ENCODE measurements at places on chromosomes 11 and 22.

DNA sequence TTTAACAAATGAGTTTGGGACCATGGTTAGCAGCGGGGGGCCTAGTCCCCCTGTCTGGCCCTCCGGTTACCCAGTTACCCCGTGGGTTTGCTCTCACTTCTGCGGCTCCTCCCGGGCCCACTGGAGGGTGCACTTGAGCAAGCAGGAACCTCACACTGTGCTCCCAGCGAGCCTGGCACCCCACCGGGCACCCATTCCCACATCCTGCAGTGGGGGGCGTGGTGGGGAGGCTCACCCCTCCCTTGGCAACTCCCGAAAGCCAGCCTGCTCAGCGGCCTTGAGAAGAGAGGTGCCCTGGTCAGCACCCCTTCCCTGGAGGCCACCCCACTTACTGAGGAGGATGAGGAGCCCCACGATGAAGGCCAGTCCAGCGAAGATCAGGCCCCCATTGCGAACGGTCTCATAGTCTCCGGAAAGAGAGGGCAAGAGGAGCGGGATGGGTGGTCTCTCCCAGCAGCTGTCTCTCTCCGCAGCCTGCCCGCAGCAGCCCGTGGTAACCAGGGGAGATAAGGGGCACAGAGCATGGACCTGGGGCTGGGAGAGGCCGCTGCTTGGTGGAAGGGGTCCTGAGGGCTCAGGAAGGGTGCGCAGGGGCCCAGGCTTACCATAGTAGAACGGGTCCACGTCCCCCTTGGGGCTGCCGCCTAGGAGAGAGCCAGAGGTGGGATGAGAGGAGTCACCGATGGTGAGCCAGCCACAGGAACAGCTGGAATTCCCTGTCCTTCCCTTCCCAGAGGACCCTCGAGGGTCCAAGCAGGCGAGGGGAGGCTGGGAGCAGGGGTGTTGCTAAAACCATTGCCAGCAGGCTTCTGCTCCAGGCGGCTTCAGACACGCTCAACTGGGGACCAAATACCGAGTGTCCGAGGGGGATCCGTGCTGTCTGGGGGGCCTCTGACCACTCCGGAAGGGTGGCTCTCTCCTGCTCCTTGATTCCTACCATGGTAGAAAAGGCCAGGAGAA is 2.2 kb downstream of the FXYD2 start:
- DNase-seq: no peak

DNA sequence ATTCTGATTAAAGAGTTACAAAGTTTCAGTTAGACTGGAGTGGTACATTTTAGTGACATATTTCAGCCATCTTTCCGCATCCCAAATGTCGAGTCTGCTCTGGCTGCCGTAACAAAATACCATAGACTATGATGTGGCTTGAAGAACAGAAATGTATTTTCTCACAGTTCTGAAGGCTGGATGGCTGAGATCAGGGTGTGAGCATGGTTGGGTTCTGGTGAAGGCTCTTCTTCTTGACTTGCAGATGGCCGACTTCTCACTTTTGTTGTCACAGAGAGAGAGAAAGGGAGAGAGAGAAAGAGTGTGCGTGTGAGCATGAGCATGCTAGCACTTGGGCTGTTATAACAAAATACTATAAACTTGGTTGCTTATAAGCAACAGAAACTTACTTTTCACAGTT is 335.4 kb upstream of the RAG2 start:
- no peak for DNase-seq

DNA sequence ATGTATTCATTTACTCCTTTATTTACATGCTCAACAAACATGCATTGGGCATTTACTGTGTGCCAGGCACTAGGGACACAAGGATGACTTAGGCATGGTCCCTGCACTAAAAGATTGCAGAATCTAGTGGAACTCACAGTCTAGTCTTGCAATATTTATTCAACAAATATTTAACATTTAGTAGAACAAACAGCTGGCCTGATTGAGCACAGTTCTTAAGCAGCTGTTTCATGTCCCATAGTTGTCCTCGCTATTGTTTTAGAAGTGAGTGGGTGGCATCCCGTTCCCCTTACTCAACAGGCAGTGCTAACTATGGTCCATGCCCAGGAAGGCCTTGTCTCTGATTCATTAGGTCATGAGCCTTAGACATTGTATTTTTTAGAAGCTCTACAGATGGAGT is 459.9 kb upstream of the CADM1 start:
- no peak for DNase-seq

GRCh38 chr11:77206264-77207018 is 78.4 kb downstream of the MYO7A start:
- DNase-seq: no peak

DNA sequence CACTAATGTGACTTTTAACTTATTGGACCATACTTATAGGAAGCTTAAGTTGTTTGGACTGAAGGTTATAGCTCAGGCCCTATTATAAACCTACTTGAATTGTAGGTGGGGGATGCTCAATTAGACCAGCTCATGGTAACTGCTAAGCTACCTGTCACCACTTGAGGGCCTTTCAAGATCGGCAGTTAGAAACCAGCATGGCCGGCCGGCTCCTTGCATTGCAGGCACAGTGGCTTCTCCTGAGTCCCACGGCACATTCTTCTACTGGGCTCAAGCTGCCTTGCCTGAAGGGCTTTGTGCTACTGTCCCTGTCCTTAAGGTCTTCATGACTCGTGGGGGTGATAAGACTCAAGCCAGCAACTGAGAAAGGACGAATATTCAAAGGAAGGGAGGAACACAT is 70.8 kb downstream of the TBC1D22A start:
- DNase-seq: no peak

DNA sequence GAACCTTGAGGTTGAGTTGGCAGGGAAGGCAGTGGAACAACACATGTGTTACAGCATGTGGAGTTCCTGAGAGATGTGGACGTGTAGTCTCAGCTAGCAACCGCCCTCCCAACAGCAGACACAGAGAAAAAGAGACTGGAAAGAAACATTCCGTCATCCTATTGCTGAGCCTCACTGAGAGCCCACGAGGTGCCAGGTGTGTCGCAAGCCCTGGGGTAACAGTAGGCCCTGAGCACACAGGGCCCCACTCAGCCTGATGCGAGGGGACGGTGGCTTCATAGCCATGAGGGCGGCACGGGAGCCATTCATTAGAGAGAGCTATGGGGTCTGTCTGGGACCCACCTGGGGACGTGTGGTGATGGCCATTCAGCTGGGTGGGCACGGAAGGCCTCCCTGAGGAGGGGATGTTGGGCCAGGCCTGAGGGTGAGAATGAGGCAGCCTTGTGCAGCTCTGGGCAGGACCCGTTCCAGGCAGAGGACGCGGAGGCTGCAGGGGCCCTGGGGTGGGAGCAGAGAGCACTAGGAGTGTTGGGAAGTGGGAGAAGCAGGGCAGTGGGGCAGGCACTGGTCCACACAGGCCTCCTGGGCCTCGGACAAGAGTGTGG is 26.2 kb downstream of the MPPED1 start:
- DNase-seq: no peak

DNA sequence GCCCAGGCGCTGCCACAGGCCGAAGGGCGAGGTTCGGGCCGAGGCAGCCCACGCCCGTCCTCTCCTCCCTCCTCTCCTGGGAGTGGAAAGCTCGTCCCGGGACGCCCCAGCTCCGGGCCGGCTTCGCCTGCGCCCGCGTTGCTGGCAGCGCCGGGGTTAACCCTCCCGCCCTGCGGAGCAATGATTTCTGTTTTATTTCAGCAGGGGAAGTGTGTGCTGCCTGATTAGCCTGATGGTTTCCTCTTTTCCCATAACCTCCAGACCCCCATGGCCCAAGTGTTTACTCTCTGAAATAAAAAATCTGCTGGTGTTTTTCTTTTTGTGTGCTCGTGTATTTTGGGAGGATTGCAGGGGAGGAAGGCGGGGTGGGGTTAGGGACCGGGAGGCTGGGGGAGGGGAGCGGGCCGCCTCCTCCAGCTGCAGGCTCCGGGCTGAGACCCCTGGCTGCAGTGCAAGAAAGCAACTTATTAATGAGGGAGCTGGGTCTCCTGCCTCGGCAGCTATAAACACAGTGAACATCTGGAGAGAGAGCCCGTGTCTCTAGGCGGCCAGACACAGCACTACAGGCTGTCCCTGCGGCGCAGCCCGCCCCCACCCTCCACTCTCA is 38.6 kb downstream of the ETS1 start:
- peak; percentile 61 for DNase-seq

DNA sequence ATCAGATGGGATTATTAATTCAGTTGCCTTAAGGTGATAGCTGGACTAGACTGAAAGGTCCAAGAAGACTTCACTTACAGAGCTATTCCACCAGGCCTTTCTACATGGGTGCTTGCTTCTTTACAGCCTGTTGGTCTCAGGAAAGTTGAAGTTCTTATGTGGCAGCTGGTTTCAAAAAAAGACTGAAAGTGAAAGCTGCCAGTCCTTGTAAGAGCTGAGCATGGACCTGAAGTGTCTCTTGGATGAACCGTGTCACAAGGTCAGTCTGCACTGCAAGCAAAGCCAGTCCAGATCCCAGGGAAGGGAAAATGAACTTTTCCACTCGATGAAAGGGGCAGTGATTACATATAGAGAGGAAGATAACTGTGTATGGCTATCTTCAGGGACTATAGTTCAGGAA is 201.5 kb upstream of the LUZP2 start:
- no peak for DNase-seq

GRCh38 chr22:31615940-31616314 is 46.1 kb downstream of the PISD start:
- peak; percentile 57 for DNase-seq

DNA sequence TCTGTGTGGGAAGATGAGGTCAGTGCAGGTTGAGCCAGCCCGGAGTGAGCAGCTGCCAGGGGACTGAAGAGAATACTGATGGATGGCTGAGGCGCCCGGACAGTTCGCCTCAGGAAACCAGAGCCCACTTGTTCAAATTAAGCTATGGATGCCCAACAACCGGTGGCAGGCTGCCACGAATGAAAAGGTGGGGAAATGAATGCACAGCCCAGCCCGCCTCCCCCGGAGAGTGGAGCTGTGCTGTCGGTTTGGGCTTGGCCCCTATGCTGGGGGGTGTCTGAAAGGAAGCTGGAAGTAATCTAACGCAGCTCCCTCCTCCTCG is 21.9 kb downstream of the HSPA8 start:
- no peak for DNase-seq

DNA sequence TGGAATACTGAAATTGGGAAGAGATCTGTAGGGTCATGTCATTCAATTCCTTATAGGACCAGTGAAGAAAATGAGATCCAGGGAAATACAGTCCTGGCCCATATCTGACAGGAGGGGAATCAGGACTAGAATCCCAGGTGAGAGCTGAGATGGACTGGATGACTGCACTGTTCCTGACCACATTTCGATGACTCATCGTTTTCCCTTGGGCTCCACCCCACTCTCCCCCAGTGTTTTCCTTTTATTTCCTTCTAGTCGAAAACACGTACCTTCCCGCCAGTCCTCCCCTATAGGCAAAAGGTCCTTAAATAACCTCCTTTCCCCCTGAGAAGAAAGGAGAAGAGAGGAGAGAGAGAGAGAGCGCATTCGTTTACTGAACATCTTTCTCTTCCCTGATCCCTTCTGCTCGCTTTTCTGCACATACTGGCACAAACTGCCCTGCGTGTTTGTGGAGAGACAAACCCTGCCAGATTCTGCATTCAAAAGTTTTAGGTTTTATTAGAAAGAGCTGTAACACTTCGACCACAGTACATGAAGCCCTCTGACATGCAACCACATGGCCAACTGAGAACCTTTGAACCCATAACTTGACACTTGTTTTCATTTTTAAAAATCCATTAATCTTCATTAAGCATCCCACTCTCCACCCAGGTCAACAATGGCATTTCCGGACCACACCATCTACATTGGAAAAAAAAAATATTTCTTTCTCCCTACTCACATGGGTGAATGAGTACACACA is 565.7 kb downstream of the METTL15 start:
- DNase-seq: no peak

GRCh38 chr11:3605771-3606203 is 36.0 kb downstream of the ART5 start:
- no peak for DNase-seq

- no peak for DNase-seq
Observed at GRCh38 chr11:114115451-114115928, 56.0 kb downstream of the ZBTB16 start.
